ENCODE measurements at places on chromosomes 12 and 14.

DNA sequence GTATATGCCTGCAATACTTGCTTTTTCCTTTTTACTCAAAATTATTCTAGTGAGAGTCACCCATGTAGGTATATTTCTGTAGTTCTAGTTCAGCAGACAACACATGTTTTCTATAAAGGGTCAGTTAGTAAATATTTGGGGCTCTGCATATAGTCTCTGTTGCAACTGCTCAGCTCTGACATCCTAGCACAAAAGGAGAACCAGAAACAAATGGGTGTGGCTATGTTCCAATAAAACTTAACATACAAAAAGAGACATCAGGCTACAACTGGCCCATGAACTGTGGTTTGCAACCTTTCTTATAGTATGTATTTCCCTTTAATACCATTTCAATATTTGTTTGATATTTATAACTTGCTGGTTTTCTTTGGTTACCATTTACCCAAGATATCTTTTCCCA, 11.9 kb downstream of the NT5DC3 start:
- no peak for DNase-seq

DNA sequence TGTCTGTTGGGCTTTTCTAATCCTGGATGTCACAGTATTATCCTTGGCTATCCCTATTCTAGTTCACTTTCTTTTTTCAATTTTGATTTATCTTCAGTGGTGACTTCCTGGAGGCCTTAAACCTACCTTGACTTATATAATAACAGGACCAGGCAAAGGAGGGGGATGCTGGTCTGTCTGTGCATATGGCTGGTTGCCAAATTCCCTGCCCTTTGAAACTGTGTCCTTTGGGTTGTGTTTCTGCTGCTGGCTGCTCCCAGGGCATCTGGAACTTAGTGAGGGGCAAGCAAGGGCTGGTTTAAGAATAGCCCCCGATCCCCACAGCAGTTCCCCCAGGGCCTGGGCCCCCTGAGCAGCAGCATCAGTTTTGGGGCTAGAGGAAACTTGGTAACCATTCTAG, 96.0 kb upstream of the MAX start:
- DNase-seq = no peak

DNA sequence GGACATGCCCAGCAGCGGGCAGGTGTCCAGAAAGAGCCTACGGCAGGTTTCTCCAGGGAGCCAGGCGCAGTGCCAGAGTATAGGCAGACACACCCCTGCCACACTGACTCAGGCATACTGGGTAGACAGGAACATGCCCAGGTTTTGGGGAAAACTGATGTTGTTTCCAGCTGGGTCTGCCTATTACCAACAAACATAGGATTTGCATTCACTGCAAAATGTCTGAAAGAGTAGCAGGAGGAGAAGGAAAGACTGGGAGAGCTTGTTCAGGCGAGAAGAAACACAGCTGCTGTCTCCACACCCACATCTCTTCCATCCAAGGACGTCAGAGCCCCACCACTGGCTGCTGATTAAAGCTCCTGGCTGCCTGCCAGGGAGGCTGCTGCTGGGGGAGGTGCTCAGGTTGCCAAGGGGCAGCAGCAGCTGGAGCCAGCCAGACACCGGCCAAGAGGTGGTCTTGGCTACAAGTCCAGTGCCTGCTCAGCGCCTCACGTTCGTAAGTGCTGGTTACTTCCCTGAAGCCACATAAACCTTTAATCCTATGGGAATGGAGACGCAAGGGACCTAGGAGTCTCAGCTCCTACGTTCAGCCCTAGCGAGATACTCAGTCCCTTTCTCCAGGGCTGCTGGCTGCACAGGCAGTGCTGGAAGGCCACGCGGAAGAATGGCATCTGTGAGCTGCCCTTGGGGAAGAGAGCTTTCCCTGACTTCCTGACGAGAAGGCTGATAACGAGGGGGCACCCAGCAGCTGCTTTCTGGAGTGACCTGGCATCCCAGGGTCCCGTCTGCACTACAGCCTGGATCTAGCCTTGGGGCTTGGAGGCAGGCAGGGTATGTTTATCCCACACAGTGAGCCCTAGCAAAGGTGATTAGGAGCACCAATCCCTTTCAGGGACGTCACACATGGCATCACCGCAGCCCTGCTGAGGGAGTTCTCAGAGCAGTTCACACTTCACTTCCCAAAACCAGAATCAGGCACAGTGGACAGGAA, 58.1 kb downstream of the PLEKHG3 start:
- DNase-seq = peak; percentile 25

DNA sequence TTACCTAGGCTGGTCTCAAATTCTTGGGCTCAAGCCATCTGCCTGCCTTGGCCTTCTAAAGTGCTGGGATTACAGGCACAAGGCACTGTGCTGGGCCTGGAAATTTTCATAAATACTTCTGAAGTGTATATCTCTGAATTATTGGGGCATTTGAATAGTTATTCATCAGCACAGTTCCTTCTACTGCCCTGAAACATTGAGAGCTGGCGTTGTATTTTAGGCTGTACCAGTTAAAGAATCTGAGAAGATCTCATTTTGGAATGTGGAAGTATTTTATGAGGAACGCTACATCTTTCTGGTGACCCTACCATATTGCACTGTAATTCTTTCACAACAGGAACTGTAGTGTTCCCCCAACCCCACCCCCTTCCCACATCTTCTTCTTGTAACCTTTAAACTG, 349.0 kb upstream of the RGS6 start:
- DNase-seq = no peak

Data from effector CD4-positive, alpha-beta T cell (primary cell).